ENCODE measurements at places on chromosomes 1 and 21.

GRCh38 chr1:162885265-162885664 is 24.3 kb upstream of the CCDC190 start:
- no peaks in the 10 kb centered on the region for H3K4me1 ChIP-seq
- H3K27ac ChIP-seq: no peak overlapping the region
- no peaks in the 10 kb centered on the region for H3K36me3 ChIP-seq

GRCh38 chr1:2380816-2381591 is 10.3 kb downstream of the MORN1 start:
- H3K4me3 ChIP-seq: no peak overlapping the region
- no peaks in the 10 kb centered on the region for H3K36me3 ChIP-seq
- no peak overlapping the region for H3K27ac ChIP-seq
- H3K4me1 ChIP-seq: no peaks in the 10 kb centered on the region
- peak; percentile 82 for DNase-seq

DNA sequence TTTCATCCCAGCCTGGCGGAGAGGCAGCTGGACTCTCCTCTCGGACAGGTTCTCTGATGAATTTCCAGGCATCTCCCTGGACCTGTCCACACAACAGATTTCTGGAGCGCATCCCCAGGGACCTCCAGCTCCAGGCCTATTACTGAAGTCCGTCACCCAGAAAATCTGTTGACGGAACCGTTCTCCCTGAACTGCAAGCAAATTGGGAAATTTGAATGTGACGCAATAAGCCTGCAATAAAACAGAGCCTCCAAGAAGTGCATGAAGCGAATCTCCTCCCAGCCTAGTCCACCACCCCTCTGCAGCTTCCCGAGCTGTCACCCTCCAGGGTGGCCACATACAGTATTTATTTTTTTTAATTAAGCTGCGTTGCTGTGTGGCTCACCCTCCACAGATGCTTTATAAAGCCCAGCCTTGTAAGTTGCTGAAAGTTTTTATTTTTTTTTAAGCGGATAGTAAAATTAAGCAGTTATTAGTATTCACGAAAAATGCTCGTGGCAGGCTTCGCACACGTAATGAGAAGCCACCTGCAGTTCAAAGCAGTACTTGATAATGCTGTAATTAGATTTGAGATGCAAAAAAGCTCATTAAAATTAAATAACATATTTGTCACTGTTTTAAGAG is 173.3 kb downstream of the CAMTA1 start:
- peaks cover 6% of the 10 kb centered on the region for H3K27me3 ChIP-seq
- peaks cover 22% of the 10 kb centered on the region for H3K4me1 ChIP-seq
- no peak overlapping the region for H3K27ac ChIP-seq
- H3K4me3 ChIP-seq: no peak overlapping the region
- peaks cover 2% of the 10 kb centered on the region for H3K36me3 ChIP-seq

GRCh38 chr1:72662918-72663317 is 380.6 kb upstream of the NEGR1 start:
- no peak for DNase-seq
- H3K27ac ChIP-seq: no peak overlapping the region
- H3K27me3 ChIP-seq: no peaks in the 10 kb centered on the region
- no peak overlapping the region for H3K4me3 ChIP-seq

Measured in chondrocyte (in vitro differentiated cells).